H1 (cell line): ENCODE measurements at places on chromosomes 6 and 20. TPM values are rescaled to one million over a fixed set of nuclear protein-coding genes. Genes with fewer than 3 reads are reported as not detected.
A peak's percentile ranks its signal among the peaks of the same experiment; 100 is the strongest.

- H3K36me3 ChIP-seq: no peaks in the 10 kb centered on the region
- peaks cover 1% of the 10 kb centered on the region for H3K27me3 ChIP-seq
- no peak overlapping the region for H3K4me3 ChIP-seq
- no peak overlapping the region for H3K27ac ChIP-seq
- DNase-seq: no peak
- no peaks in the 10 kb centered on the region for H3K4me1 ChIP-seq
Observed at GRCh38 chr6:101640131-101640530, 246.6 kb downstream of the GRIK2 start.

GRCh38 chr6:5744497-5744896 lies 262.2 kb downstream of the NRN1 start:
- DNase-seq: no peak
- H3K36me3 ChIP-seq: no peaks in the 10 kb centered on the region

DNA sequence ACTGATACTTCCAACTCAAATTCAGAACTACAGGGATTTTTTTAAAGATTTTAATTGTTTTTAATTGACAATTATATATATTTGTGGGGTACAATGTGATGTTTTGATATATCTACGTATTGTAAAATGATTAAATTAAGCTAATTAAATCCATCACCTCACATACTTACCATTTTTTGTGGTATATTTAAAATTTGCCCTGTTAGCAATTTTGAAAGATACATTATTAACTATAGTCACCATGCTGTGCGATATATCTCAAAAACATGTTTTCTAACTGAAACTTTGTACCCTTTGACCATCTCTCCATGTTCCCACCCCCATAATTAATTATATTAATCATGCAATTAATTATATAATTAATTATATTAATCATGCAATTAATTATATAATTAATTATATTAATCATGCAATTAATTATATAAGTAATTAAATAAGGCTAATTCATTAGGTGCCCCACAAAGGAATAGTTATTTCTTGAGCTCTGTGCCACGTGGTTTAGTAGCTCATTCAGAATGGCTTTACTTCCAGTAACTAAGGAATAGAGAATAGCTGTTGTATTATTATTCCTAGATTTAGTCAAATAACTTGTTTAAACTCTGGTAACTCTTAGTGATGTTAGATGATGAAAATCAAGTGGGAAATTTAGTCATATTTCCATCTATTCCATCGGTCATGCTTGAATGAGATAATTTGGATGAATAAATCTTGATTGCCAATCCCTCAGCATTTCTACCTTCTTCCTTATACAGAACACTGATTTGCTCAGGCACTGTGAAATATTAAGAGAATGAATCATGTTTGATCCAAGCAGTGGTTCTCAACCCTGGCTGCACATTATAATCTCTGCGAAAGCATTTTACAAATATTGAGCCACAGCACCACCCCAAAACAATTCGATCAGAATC lies 25.1 kb downstream of the LOC128125822 start:
- H3K27ac ChIP-seq: no peak overlapping the region
- H3K4me1 ChIP-seq: peaks cover 5% of the 10 kb centered on the region; the same call in 1 of the 2 replicates
- no peaks in the 10 kb centered on the region for H3K36me3 ChIP-seq
- DNase-seq: no peak
- H3K4me3 ChIP-seq: peak overlapping the region; percentile 83

The PRL gene
- polyA plus RNA-seq: not detected in 2 replicates

The SAMD3 gene
- polyA plus RNA-seq: 1.2 and 1.8 TPM in 2 replicates

DNA sequence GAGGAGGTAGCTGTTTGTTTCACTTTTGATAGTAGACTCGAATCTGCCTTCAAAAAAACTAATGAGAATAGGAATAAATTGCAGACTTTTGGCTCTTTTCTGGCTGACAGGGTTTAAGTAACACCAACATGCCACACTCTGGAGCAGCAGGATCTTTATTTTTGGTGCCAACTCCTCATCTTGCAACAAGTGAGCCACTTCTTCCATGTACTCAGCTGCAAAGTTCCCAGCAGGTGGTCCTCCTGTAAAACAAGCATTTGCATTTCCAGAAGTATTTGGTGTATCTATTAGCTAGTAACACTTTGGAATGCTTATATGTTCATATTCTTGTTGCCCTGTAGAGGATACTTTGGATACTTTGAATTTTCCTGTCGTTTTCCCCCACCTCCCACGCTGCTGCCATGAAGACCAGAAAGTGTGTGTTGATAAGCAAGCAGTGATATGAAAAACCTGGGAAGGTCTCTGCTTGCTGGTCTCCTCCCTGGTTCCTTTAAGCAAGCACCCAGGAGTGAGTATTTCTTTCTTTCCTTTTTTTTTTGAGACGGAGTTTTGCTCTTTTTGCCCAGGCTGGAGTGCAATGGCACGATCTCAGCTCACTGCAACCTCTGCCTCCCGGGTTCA lies 1.0 kb downstream of the ARMH2 start:
- H3K4me3 ChIP-seq: no peak overlapping the region
- H3K27me3 ChIP-seq: no peaks in the 10 kb centered on the region
- DNase-seq: no peak
- no peaks in the 10 kb centered on the region for H3K36me3 ChIP-seq
- H3K4me1 ChIP-seq: no peaks in the 10 kb centered on the region

The SEL1L2 gene
- polyA plus RNA-seq: not detected in 2 replicates

The LY6G5C gene
- polyA plus RNA-seq: 1.8 and 2.1 TPM in 2 replicates

- H3K27ac ChIP-seq: no peak overlapping the region
- H3K4me3 ChIP-seq: no peak overlapping the region
- DNase-seq: no peak
- no peaks in the 10 kb centered on the region for H3K27me3 ChIP-seq
Observed at GRCh38 chr6:106807947-106808611, 166.4 kb downstream of the CD24 start.

The PAK5 gene
- 0.49 and 0.54 TPM in 2 replicates for polyA plus RNA-seq

DNA sequence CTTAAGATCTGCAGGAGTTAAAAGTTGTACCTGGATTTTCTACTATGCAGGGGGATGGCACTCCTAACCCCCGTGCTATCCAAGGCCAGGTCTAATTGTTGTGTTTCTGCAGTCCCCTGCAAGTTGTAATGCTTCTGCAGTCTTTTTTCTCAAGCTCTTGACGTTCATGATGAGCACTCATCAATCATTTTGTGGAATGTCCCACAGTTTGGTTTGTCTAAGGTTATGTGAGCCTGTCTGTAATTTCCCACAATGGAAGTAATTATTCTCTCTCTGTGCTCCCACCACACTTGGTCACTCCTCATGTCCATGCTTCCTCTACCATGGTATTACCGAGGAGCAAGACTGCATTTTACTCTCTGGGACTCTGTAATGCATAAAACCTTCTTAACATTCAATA lies 107.6 kb upstream of the SSTR4 start:
- H3K27ac ChIP-seq: no peak overlapping the region
- H3K27me3 ChIP-seq: no peaks in the 10 kb centered on the region
- no peak for DNase-seq
- H3K4me1 ChIP-seq: no peaks in the 10 kb centered on the region
- H3K36me3 ChIP-seq: no peaks in the 10 kb centered on the region

DNA sequence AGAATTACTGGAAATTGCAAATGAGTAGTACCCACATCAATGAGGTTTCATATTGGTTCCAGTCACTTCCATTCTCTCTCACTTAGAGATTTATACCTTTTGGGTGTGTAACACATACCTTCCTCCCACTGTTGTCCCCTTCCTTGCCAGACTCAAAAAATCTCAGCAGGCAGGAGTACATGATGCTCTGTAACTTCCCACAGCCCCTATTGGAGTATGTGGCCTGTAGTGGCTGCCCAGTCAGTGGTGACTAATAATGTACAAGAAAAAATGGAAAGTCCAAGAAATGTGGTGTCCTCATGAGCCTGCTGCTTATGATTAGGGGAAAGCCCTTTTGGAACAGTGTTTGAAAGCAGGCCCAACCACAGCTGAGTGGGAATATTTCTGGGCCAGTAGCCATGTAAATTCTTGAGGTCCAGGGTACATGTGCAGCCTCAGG lies 312.0 kb downstream of the ZFAND3 start:
- H3K4me3 ChIP-seq: no peak overlapping the region
- H3K27ac ChIP-seq: no peak overlapping the region
- peaks cover 2% of the 10 kb centered on the region for H3K4me1 ChIP-seq
- no peaks in the 10 kb centered on the region for H3K36me3 ChIP-seq

The NHSL1 gene
- polyA plus RNA-seq: 7.2 and 12.5 TPM in 2 replicates

The CLIC5 gene
- 0.12 and 0.24 TPM in 2 replicates for polyA plus RNA-seq

DNA sequence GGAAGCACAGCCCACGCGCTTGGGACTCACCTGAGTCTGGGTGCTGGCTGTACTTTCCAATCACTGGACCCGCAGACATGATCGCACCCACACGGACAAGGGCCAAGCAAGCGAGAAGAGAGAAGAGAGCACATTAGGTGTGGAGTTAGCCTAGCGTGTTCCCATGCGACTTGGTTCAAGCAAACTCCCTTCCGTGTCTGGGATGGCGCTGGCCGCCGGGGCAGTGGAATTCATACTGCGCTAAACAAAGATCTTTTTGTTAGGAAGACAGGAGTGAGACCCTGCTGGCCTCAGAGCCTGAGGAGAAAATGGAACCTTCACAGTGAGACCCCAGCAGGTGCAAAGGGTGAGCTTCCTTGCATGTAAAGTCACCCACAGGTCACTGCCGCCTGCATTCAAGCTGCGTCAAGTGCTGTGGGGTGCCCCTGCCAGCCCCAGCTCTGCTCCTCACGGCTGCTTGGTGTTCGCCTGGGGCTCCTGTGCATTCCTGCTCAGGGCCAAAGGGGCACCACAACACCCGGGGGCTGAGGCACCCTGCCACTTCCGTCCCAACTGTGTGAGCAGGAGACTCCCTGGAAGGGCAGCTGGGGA lies 26.4 kb downstream of the PSMG4 start:
- H3K36me3 ChIP-seq: peaks cover 8% of the 10 kb centered on the region; the same call in 1 of the 2 replicates
- H3K4me1 ChIP-seq: peaks cover 15% of the 10 kb centered on the region
- H3K27ac ChIP-seq: no peak overlapping the region
- H3K27me3 ChIP-seq: no peaks in the 10 kb centered on the region
- no peak for DNase-seq
- H3K4me3 ChIP-seq: no peak overlapping the region

The GJA10 gene
- 0.17 and 0.21 TPM in 2 replicates for polyA plus RNA-seq

- no peaks in the 10 kb centered on the region for H3K36me3 ChIP-seq
- H3K4me1 ChIP-seq: no peaks in the 10 kb centered on the region
- H3K4me3 ChIP-seq: no peak overlapping the region
- H3K27ac ChIP-seq: no peak overlapping the region
- H3K27me3 ChIP-seq: no peaks in the 10 kb centered on the region
Observed at GRCh38 chr6:77371748-77372147, 91.5 kb downstream of the HTR1B start.
